ENCODE measurements at places on chromosomes 3 and 15. TPM values are rescaled to one million over a fixed set of nuclear protein-coding genes. Genes with fewer than 3 reads are reported as not detected.

The USP50 gene
- total RNA-seq, result 0.86 TPM

The ITIH1 gene
- 12.3 TPM for total RNA-seq

The SPINT1 gene
- total RNA-seq, result 0.45 TPM

The ROPN1 gene
- total RNA-seq, result not detected

The WDR53 gene
- total RNA-seq, result 7.7 TPM

The SPINK8 gene
- total RNA-seq, result not detected

The ATP13A5 gene
- not detected for total RNA-seq

The USP4 gene
- 9.2 TPM for total RNA-seq

The MAP1A gene
- total RNA-seq, result 0.06 TPM

The ACKR4 gene
- total RNA-seq, result not detected

The HGD gene
- 265 TPM for total RNA-seq

The SLC7A14 gene
- not detected for total RNA-seq

The RASL12 gene
- total RNA-seq, result 0.55 TPM

The OR5K2 gene
- total RNA-seq, result not detected

The KCNMB3 gene
- 2.4 TPM for total RNA-seq
